OCI-M1 (cell line): ENCODE measurements at places on chromosomes 11 and 22.

DNA sequence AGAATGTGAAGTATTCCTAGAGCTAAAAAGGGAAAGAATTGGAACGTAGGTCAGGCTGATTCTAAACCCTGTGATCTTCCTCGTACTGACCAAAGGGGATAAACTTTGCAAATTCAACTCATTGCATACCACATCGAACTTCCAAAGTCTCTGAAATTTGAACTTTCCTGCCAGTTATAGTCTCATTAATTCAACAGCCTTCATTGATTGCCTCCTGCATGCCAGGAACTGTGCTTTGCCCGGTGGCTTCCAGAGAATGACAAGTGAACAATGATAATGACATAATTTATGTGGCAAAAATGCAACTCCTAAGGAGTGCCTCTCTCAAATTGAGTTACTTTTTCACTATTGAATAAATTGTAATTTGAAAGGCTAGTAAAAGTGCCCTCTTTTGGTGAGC lies 107.7 kb upstream of the LDLRAD3 start:
- DNase-seq = no peak

- peak; percentile 74 for DNase-seq
These were observed 374.3 kb upstream of the MPPED2 start for GRCh38 chr11:30960387-30960992.

DNA sequence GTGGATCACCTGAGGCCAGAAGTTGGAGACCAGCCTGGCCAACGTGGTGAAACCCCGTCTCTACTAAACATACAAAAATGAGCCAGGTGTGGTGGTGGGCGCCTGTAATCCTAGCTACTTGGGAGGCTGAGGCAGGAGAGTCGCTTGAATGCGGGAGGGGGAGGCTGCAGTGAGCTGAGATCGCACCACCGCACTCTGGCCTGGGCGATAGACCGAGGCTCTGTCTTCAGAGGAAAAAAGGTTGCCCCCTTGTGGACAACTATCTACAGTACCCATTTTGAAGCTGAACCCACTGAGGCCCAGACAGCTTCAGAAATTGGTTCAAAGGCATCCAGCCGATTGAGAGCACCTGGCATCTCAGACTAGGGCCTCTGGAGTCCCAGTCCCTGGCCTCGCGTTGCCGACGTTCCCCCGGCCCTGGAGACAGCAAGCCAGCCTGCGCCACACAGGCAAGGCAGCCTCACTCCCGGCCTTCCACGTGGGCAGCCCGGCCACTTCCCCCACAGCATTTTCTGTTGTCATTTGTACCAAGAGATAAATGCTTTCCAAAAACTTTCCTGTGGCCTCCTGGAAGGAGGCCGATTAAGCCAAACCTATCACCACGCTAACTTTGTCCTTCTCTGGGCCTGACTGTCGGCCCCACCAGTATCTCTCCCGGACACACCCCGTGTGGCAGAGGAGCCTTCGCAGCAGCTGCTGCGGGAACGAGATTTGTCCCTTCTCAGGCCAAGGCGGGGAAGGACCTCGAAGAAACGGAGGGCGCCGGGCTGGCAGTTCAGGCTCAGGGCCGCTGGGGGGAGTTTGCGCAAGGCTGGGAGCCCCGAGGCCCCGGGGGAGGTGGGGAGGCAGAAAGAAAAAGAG lies 82.8 kb downstream of the FLI1 start:
- peak; percentile 76 for DNase-seq

DNA sequence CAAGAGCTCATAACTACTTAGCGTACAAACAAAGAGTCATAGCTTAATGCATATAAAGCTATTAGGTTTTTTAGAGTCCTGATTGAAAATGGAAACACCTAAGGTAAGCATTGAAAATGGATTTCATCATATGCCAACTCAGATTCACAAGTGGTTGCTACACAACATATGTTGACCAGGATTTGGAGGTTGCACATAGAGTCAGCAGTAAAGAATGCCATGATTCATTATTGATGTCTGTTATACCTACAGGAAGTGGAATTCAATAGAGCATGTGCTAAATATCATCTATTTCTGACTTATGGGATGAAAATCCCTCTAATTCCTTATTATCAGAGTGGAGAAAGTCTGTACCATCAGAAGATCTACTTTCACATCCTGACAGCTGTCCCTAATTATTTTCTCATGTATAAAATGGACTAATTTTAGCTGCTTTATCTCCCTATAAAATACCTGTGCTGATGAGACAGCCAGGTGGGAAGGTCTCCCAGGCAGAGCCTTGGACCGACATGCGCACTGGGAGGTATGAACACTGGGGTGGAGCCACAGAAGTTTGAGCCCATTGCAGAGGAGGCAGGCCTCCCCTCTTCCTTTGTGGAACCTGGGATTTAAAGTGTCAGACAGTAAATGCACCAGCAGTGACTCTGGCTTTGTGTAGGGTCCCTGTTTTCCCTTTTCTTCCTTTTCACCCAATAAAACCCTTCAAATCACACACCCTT lies 204.2 kb downstream of the AASDHPPT start:
- no peak for DNase-seq

GRCh38 chr11:109604481-109605400 lies 182.8 kb downstream of the C11orf87 start:
- no peak for DNase-seq

GRCh38 chr11:15006139-15006759 lies 34.1 kb upstream of the CALCA start:
- DNase-seq = peak; percentile 78

DNA sequence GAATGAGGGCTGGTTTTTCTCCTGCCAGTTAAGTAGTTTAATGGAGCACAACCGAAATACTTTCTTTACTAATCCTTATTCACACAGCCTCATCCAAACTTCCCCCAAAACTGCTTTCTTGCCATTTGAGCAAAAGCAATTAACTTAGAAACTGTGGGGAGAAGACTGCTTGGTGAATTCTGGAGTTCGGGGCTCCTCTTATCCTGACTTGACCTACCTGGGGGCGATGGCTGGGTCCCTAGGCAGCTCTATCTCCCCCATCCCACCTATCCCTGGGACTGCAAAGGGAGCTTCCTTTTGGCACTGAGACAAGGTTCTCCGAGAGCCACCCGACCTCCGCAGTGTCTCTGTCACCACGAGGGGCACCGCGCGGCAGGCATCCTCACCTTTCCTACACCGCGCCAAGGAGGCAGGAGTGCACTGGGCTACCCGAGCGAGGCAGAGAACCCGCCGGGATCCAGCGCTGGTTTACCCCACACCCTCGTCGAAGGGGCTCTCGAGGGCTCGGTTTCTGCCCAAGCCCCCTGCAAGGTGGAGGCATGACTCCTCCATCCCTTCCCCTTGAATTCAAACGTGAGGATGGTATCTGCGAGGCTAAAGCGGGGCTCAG lies 759 bp downstream of the DESI1 start:
- DNase-seq = peak; percentile 52

DNA sequence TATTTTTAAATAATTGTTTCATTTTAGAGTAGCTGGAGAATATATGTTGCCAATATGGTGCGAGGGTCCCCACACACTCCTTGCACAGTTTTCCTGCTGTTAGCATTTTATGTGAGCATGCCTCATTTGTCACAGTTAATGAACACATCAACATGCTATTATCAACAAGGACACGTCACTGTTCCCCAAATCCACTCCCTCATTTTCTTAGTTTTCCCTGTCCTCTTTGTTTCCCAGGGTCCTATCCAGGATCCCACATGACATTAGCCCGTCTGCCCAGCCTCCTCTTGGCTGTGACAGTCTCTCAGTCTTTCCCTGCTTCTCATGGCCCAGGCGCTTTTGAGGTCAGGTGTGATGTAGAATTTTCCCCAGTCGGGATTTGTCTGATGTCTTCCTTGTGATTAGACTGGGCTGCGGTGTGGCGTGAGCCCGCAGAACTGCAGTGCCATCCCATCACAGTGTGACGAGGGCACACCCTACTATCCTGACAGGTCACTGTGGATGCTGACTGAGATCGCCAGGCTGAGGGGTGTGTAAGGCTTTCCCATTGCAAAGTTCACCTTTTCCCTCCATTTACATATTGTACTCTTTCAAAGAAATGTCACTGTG lies 450.6 kb upstream of the B3GAT1 start:
- DNase-seq = no peak

DNA sequence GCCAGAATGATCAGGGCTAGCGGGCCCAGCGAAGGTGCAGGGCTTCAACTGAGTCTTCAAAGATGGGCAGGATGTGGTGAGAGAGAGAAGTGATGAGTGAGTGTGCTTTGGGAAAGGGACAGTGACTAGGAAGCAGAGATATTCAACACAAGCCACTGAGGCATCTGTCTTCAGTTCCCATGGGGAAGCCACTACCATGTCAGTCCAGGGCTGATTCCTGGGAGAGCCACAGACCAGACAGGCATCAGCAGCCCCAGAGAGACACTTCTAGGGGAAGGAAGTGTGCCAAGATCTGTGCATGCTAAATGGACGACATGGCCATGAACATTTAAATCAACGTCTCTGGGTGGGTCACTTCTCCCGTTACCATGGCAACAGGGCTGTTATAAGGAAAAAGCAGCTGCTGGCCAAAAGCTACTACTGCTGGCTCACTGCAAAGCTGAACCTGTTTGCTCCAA lies 28.5 kb downstream of the P4HA3 start:
- DNase-seq = no peak

- no peak for DNase-seq
These were observed 61.1 kb downstream of the PAK1 start for GRCh38 chr11:77412814-77413213.

DNA sequence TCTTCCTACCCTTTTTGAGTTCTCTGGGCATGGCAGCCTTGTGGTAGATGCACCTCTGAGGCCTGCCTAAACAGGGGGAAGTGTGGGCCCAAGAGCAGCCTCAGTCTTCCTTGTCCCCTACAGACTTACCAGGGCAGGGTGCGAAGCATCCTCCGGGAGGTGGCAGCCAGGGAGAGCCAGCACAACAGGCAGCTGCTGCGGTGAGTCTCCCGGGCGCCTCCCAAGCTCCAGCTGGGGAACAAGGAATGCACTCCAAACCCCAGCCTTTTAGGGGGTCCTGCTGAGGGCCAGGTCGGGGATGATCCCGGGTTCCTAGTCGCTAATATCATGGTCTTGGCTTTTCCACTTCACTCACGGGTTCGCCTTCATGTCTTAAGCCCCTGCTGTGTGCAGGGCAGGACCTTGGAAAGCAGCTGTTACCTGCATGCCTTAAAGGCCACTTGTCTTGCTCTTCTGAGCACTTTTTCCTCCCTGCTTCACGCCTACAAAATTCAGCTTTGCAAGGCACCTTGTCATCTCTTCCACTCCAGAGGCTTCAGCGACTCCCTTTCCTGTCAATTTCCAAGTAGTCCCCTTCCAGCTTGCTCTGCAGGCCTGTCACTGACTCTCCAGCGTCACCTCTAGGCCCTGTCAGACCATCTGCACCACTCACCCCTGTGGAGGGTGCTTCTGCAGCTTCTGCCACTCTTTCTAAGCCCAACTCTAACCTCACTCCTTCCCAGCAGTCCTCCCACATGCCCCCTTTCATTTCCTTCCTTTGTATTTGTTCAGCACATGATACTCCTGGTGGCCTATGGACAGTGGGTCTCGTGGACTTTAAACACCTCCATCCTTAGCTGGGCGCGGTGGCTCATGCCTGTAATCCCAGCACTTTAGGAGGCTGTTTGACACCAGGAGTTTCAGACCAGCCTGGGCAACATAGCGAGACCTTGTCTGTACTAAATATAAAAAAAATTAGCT lies 57.0 kb downstream of the PISD start:
- no peak for DNase-seq

GRCh38 chr22:25072406-25072805 lies 119.9 kb downstream of the KIAA1671 start:
- no peak for DNase-seq

GRCh38 chr22:37892566-37893335 lies 13.3 kb upstream of the MICALL1 start:
- DNase-seq = no peak

GRCh38 chr22:46029574-46030200 lies 52.7 kb upstream of the WNT7B start:
- DNase-seq = no peak

- DNase-seq = no peak
These were observed 27.6 kb downstream of the RCOR2 start for GRCh38 chr11:63889344-63889743.

DNA sequence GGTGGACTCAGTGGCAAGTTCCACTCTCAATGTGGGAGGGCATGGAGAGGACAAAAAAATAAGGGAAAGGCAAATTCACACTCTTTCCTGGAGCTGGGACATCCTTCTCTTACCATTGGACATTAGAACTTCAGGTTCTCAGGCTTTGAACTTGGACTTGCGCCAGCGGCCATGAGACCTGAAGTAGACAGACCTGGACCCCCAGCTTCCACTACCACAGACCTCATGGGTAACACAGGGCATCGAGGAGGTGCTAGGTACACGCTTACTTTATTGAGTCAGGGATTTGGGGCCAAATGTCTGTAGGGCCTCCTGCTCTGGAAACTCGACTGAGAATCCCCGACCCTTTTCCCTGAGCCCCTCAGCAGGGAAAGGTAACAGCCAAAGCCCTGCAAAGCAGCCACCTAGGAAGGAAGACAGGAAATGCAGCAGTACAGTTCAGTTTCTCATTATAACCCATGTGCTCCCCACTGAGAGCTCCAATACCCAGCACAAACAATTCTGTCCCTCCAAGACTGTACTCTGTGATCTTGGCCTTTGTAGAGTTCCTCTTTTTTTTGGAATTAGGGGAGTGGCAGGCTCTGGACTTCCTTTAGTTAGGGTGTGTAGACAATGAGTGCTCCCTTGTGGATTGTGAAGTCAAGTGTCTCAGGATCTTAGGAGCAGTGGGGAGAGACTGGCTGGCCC lies 5.7 kb downstream of the CHRNA10 start:
- DNase-seq = peak; percentile 31

DNA sequence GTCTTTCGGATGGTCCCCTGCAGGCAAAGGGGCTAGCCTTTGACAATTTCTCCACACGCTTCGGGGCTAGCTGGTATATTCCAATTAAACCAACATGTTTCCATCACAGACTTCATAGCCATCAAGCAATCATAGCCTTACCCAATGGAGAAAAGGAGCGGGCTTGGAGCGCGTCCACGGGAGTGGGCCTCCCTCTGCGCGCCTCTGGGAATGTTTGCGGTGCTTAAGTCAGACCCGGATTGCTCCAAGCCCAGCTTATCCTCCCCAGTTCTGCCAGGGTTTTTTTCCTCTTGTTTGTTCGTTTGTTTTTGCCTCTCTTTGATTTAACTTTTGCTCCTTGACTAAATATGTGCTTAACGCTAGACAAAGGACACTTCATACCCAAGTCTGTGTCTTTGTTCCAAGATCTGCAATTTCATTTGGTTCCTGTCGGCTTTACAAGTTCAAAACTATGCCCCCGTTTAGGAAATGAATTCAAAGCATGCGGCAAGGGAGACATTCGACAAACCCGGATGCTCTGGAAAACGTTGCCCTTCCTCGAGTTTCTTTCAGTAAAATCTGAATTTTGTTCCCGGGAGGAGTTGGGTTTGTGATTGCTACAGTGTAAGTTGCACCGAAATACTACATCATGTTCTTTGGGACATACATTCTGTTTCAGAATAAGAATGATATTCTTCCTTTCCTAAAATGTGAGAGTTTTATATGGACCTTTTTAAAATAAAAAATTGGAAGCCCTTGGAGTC lies 1.0 kb upstream of the GLB1L2 start:
- DNase-seq = no peak

GRCh38 chr11:13206086-13206640 lies 71.4 kb upstream of the BMAL1 start:
- DNase-seq = peak; percentile 28

- no peak for DNase-seq
These were observed 86.8 kb downstream of the PDHX start for GRCh38 chr11:35003186-35003585.
